Amygdala (tissue), 56 donors: ENCODE measurements at places on chromosomes 1 and 21.

DNA sequence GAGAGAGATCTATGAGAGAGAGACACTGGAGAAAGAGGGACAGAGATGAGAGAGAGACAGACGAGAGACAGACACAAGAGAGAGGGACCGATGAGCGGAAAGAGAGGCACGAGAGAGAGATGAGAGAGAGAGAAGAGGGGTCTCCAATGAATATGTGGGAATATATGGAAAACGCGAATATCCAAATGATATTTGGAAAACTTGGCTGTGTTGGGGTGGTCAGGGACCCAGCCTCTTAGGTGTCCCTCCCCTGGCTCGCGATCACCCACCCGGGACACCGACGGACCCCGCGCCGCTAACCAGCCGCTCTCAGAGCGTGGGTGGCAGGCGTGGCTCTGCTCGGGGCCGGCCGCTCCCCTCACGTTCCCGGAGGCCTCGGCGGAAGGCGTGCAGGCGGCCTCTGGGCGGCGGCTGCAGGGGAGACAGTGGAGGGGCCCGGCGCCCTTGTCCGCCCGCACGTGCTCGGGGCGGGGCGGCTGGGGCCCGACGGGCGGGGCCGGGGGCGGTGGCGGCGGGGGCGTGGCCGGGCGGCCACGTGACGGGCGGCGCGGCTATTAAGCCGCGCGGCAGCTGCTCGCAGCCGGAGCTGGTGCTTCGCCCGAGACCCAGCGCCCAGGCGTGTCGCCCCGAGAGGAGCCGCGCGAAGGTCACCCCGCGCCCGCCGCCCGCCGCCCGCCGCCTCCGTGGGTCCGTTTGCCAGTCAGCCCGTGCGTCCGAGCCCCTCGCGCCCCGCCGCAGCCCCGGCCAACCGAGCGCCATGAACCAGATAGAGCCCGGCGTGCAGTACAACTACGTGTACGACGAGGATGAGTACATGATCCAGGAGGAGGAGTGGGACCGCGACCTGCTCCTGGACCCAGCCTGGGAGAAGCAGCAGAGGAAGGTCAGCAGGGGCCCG, at the start of gene ACTN2:
ACTN2 (plus strand) TSS at position 583 of the 898 bp plus-strand sequence; CDS start at position 758, 175 bp downstream.
- DNase-seq = no peak

- no peak for DNase-seq
These were observed 124.5 kb upstream of the CSF3R start for GRCh38 chr1:36607263-36607651.

GRCh38 chr1:204513117-204513716, 3.0 kb upstream of the MDM4 start:
- no peak for DNase-seq

DNA sequence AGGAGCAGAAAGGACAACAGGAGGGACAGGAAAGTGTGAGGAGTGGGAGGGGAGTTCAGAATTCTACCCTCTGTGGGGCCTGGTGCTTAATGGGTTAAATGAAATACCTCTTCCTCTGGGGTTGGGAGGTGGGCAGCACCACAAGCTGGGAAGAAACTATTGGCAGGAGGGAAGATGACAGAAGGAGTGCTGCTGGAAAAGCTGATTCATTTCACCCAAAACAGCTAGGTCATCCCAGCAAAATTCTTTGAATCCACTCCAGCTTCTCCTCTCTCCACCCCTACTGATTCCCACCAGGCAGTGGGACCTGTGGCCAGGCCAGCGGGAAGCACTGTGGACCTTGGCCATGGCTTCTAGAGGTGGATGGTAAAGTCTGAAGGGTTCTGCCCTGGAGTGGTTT, 12.8 kb downstream of the BCAN start:
- no peak for DNase-seq

DNA sequence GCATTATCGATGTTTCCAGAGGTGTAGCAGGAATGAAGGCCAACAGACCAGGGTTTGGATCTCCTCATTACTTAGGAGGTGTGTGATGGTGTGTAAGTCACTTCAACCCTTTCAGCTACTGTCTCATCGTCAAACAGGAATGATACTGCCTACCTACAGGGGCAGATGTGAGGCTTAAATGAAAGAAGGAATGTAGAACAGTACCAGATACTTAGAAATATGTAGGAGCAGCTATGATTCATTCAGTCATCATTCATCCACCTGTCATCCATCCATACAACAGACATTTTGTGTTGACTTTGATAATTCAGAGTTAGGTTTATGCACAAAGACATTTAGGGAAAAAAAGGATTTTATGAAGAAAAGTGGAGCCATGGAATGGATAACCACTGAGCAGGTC, 486.9 kb upstream of the DAB1 start:
- no peak for DNase-seq

GRCh38 chr1:40363721-40364120, 9.8 kb upstream of the SMAP2 start:
- DNase-seq = no peak

DNA sequence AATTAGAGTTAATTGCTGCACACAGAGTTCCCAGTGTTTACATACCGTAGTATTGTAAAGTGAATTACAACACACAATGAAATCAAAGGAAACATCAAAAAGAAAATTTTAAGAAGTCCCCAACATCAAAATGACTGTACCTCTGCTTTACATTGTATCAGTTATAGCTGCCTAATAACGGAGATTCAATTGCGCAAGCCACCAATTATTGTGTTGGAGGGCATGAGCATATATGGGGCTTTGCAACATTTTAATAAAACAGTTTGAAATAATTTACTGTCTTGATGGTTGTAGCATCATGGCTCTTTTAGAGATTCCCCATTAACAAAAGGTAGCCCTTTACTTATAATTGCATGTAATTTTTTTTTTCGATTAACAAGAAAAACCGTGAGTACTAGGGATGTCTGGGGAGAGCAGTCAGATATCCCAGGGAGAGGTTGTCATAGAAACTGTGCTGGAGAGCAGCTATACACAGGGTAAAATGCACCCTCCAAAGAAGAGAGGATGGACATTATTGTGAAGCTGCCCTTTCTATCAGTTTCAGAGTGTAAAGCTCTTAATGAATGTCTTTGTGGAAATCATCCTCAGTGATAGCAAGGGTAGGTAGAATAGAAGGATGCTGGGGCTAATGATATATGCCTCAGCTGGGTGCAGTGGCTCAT, 55.9 kb upstream of the BTG3 start:
- no peak for DNase-seq

GRCh38 chr1:3115275-3116149, 46.5 kb downstream of the PRDM16 start:
- no peak for DNase-seq

- no peak for DNase-seq
These were observed 40.9 kb downstream of the PTAFR start for GRCh38 chr1:28135371-28136168.

DNA sequence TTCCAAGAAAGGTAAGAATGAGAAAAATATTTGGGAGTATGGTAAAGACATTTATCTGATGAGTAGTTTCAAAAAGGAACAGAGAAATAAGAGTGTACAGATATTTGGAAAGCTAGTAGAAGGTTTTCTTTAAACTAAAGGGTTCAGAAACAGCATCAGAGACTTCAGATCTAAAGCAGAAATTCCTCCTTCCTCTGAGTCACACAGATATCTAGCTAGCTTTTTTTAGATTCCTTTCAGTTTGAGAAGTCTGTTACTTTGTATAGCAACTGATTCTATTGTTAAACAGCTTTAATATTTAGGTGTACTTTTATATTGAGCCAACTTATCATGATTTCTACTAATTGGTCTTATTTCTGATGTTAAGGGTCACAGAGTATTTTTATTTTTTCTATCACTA, 4.7 kb downstream of the AMY2B start:
- no peak for DNase-seq

DNA sequence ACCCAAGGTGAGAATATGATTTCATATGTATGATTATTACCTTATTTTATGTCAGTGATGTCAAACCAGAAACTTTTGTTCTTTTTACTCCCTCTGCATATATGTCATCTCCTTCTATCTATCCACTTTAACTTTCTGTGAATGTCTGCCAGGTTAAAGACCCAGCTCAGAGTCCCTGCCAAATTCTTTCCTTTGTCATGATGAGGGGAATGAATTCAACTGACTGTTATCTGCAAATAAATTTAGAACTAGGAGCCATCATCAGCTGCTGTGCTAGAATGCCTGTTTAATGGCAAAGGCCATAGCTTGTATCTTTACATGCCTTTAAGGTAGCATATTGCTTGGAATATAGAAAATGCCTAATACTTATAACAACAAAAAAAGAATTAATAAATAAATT, 815.6 kb upstream of the NEGR1 start:
- DNase-seq = no peak

DNA sequence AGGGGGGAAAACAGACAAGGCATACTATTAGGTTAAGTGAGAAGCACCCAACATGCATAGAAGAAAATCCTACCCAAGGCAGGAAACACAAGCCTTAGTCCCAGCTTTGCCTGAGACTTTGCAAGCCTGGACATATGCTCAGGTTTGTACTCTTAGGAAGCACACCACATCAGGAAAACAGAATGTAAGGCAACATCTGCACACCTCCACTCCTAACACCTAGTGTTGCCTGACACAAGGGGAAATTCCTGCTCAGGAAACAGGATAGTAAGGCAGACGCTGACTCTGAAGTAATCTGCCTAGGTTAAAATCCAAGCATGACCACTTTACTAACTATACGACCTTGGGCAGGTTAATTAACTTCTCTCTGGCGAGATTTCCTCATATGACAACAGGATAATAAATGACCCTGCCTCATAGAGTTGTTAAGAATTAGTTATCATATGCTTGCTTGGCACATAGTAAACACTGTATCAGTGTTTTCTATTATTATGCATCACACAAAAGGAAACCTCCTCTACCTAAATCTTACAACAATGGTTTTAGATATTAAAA, 119.8 kb downstream of the ZZZ3 start:
- no peak for DNase-seq

- no peak for DNase-seq
These were observed 48.4 kb downstream of the HENMT1 start for GRCh38 chr1:108612496-108612895.

DNA sequence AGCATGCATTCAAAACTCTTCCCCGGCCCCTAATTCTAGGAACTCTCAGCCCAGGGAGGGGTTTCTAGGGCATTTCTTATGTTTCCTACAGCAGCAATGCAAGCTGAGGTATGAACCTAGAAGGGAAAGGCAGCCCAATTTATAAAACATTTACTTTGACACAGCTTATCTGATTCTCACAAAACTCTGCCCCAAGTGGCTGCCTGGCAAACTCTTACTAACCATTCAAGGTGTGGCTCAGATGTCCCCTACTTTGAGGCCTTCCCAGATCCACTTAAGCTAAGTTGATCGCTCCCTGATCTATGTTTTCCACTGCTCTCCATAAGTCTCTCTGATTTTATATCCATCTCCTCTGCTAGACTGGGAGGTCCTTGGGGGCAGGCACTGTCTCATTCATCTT, 35.4 kb downstream of the AK2 start:
- no peak for DNase-seq

DNA sequence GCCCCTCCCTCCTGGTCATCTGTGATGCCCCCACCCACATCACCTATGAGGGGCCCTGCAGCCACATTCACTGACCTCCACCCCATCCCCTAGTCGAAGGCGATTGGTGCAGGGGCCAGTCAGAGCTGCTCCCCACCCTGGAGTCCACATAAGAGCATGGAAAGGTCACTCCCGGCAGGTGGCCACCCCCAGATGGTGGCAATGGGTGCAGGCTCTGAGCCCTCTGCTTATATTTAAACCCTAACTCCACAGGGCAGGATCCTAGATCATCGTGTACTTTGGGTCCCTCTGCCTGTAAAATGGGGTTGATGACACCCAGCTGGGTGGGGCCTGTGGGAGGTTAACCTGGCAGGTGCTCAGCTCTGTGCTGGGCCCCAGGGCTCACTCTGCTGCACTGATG, 186.8 kb upstream of the C1orf174 start:
- DNase-seq = no peak

GRCh38 chr1:61604261-61604660, 120.7 kb downstream of the TM2D1 start:
- DNase-seq = no peak

- no peak for DNase-seq
These were observed 2.5 kb upstream of the FNDC10 start for GRCh38 chr1:1602304-1602967.

- no peak for DNase-seq
These were observed 154.0 kb downstream of the TGFB2 start for GRCh38 chr1:218499011-218499691.

DNA sequence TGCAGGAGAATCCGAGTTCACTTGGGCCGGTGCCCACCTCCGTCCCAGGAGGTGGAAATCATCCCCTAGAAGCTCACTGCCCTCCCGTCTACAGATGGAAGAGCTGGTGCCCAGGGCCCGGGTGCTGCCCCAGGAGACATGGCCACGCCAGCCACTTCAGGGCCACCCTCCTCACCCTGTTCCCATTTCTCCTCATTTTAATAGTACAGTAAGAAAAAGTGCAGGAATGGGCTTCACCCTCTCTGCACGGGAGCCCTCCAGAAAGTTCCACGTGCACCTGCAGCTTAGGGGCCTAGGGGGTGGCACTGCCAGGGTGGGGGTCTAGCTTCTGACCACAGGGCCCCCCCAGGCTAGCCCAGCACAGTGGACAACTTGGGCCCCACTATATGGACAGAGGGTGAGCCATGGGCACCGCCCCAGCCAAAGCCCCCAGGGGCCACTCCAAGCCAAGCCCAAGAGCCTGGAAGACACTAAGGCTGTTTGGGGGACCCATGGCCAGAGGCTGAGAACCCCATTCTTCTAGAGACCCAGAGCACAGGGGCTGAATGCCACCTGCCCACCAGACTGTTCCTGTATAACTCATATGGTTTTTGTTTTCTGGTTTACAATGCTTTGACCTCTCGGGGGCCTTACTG, 3.4 kb upstream of the FTCD start:
- DNase-seq = no peak

DNA sequence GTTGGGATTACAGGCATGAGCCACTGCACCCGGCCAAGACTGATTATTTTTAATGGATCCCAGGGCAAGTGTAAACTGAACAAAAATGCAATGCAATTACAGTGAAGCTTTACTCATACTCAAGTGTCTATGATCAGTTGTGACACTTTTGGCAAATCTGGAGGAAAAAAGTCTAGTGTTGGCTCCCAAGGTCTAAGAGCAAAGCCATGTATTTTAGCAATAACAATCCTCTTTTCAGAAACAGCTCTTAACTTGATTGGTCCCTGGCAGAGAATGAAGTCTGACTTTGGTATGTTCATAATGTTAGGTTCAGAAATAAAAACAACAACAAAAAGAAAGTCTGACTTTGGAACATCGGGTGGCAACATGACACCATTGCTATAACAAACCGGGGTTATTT, 40.2 kb upstream of the C1orf53 start:
- no peak for DNase-seq

GRCh38 chr1:204974327-204974726, 68.7 kb upstream of the CNTN2 start:
- no peak for DNase-seq
